ENCODE measurements at places on chromosomes 2 and 18.

DNA sequence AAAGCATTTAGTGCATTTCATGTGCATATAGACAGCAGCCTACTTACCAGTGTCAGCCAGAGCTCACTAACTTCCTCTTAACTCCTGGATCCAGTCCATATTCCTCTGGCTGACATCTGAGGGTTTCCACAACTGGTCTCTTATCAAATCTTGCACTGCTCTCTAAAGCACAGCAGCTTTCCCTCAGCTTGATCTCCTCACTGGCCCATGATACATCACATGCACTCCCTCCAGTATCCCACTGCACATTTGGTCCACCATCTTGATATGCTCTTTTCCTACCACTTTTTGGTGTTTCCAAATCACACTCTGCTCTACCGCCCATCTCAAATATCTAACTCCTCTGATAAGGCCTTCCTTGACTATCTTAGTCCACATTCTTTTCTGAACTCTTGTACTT lies 105.0 kb upstream of the ZFP36L2 start:
- ATAC-seq: no peak

DNA sequence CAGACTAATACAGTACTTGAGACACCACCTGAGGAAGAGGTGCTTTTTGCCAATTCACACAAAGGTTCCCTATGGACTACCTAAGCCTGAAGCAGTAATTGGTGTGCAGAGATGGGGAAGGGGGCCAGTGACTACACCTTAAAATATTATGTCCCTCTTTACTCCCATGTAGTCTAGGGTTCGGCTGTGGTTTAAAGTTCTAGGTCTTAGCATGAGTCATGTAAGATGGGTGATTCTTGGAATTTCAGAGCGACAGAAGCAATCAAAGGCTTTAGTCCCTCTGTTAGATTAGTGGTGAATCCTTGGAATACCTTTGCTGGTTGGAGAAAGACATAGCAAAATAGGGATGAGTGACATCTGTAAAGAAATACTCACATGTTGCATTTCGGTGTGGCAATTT lies 14.3 kb upstream of the CCDC85A start:
- no peak for ATAC-seq

DNA sequence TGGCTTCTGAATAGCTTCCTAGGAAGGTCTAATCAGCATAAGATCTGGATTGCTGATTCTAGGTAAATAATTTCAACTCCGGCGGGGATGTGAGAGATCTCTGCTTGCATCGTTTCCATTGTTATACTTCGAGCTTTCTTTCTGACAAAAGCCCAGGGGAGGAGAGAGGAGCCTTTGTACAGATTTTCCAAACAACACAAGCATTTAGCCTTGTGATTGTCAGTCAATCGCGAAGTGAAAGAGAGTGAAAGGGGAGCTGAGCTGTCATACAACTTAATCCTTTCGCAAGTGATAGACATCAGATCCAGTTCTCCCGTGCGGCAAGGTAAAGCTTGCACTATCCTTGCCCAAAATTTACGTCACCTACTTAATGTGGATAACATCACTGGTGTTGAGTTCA lies 26.2 kb downstream of the RALB start:
- no peak for ATAC-seq

DNA sequence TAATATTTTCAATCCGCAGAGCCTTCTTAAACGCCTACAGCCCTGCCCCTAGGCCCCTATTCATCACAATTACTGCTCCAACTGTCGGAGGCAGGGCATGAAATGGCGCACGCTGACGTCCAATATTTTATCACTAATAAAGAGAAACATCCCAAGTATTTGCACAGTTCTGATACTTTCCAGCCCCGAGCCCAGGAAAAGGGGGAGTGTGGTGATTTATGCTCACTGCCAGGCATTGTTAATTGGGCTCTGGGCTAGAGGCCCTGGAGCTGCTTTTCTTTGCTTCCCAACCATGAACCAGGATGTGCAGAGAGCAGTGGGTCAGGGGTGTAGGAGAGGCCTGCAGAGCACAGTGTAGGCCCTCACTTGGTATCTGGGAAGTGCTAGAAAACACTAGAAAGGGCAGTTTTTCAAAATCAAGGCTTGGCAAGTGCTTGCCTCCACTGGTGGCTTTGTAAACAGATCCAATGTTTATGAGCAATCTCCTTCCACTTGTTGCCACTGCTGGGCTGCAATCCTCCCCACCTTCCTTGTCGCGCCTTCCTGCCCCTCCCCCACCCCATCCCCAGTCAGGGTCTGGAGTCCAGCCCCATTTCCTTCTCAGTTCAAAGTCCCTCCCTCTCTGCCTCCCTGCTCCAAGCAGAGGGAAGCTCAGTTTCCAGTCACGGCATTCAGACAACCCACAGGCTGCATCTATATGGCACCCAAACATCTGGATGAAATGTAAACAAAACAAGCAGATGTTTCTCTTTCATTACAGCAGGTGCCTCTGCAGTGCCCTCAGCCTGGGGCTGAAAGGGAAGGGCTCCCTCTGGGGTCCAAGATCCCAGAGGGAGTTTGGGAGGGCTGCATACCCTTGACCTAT lies 83.9 kb upstream of the PKDCC start:
- no peak for ATAC-seq

- no peak for ATAC-seq
Measured at GRCh38 chr2:84801811-84802210, 79.1 kb downstream of the TRABD2A start.

GRCh38 chr2:148545390-148546256 lies 98.9 kb upstream of the EPC2 start:
- ATAC-seq: peak; percentile 89

All from activated T-helper 17 cell treated with anti-CD3 and anti-CD28 coated beads, Interleukin-2, amount 50 U/mL, for 72 hours (primary cell).